ENCODE measurements at places on chromosomes 12 and 14.

DNA sequence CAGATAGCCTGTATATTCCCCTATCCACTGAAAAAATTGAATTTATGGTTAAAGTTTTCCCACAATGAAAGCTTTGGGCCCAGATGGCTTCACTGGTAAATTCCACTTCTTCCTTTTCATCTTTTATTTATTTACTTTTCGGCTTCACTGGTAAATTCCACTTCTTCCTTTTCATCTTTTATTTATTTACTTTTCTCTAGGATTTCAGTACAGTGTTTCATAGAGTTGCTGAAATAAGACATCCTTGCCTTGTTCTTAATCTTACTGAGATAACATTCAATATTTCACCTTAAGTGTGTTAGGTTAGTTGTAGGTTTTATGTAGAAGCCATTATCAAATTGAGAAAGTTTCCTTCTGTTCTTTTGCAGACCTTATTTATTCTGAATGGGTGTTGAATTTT lies 18.9 kb upstream of the KLRG1 start:
- DNase-seq, result no peak

DNA sequence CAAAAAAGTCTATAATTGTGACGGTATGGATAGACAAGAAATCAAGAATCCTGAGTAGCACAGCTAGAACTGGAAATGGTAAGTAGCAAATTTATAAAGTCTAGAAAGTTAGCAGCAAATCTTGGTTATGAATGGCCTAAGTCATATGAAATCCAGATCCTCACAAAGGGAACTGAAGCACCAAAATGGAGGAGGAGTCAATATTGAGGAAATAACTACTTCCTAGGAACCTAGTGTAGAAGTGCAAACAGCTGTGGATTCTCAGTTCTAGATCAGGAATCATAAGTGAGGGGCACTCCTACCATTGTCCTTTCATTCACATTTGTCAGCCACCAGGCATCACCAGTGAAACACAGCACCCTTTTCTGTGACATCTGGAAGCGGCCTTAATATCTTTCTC lies 202.2 kb upstream of the DCN start:
- no peak for DNase-seq

DNA sequence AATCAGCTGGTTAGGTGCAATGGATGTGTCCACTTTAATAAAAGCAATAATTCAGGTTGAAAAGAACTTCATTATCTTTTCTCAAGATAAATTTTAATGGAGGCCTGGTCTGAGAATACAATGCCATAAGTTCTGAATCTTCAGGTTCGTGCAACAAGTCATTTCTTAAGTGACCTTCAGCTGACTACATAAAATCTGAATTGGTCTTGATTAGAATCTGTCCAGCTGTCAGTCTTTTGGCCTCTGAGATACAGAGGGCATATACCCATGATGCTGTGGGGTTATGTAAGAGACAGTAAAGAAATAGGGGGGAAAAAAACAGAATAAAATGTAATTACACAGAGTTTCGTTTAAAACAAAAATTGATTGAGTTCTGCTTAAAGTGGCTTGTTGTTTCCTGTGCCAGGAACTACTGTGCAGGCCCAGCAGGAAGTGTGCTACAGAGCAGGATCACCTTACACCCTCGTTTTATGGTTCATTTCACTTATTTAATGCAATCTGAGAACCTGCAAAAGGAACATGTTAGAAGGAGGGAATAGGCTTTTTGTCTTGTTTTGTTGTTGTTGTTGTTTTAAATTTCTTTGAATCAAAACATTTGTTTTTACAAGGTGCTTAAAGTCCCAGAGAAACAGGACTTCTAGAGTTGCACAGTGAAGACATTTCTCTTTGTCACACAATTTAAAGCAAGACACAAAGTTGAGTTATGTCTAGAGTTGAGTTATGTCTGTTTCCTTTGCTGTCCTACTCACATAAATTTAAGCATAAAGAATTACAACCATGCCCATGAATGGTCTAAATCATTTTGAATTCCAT lies 64.2 kb downstream of the LGR5 start:
- no peak for DNase-seq

DNA sequence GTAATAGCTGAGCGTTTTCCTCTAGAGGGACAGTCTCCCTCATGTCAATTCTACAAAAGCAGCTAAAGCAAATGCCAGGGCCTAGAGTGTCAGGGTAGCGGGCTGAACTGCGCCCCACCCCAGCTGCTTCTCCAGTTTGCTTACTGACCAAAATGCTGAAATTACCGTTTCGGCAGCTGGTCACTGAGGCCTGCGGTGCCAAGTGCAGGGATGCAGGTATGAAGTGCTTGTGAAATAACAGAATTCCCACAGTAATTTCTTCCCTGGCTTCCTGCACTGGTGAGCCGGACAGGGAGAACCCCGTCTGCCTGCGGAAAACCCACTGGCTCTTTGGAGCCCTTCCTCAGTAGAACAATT lies 19.1 kb downstream of the PSMC1 start:
- DNase-seq, result no peak

GRCh38 chr14:27427796-27428195 lies 830.0 kb upstream of the NOVA1 start:
- DNase-seq, result no peak

GRCh38 chr12:52368508-52368907 lies 1.2 kb upstream of the KRT85 start:
- DNase-seq, result no peak

DNA sequence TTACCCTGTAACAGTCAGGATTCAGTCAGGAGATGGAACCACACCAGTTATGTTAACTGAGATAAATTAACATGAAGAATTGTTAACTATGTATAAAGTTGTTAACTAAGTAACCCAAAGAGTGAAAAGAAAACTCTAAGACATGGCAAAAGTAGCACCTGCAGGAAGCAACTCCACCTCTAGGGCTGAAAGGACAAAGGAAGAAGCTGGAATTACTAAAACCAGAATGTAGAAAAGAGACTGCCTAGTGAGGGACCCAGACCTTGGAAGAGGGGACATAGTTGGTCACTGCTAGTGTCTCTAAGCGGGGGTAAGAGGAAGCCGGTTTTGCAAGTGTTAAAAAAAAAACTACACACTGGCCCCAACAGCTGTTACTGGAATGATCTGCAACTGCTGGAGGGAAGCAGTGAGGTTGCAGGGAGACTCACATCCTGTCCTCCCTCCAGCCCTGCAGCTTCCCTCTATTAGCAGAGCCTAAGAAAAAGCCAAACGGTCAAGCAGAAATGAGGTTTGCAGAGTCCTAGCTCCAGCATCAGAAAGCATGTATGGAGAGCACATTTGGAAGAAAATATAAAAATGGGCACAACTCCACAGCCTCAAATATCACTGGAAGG lies 39.8 kb downstream of the GPR135 start:
- no peak for DNase-seq

DNA sequence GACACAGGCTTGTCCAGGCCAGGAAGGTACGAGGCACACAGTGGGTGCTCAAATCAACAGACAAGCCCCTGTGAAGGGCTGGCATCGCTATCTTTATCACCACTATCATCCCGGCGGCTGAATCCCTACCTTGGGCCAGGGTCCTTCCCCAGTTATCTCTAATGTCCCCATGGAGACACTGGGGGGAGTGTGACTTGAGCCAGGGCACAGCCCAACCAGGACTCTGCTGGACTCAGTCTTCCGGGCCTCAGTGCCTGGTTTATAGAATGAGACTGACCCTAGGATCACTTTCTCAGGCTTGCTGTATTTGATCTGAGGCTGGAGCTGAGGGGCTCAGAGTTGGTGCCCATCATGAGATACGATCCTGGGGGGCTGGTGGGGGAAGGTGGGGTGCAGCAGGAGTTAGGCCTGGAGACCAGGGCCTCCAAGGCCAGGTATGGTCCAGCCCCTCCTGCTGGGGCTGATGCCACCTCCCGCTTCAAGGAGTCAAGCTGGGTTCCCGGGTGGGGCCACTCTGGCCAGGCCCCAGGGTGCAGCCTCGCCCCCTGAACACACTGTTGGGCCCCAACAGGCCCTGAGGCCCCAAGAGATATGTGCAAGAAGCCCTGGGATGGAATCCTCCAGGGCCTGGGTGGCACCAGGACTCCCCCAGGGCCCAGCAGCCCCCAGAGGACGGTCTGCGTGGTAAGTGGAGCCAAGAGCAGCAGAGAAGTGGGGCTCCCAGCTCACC lies 11.8 kb downstream of the BEGAIN start:
- no peak for DNase-seq

GRCh38 chr14:54727929-54728328 lies 161.0 kb downstream of the SAMD4A start:
- no peak for DNase-seq

DNA sequence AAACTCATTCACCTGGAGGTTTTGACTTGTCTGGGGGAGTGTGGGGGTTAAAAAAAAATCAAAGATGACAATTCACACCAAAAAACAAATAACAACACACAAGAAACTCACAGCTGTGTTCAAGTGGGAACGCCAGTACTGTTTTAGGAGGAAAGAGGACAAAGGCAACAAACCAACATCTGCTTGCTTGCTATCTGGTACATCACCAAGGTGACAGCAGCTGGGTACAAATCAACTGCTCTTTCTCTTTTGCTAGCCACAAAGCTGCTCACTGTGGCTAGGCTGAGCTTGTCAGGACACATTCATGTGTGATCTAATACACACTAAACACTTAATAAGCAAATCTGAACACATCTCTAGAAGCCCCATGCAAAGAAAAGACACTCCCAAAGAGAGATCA lies 128.0 kb upstream of the RAP1B start:
- no peak for DNase-seq

DNA sequence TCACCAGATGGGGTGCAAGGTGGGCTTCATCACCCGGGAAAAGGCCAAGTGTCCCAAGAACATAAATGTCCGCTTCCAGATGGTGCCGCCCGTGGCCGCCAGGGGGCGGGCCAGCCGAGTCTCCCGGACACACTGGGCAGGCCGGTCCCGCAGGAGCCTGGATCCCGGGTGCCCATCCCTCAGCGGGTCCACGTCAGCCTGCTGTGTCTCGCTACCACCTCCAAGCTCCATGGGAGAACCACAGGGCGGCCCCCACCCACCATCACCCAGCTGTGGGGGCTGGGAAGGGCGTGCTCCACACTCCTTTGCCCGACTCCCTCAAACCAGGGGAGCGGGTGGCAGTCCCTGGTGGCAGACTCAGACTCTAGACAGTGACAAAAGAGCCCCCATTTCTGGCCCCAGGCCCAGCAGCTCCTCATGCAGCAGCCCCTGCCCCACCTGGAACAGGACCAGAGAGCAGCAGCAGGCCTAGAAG lies 22.0 kb upstream of the NUDT14 start:
- no peak for DNase-seq

DNA sequence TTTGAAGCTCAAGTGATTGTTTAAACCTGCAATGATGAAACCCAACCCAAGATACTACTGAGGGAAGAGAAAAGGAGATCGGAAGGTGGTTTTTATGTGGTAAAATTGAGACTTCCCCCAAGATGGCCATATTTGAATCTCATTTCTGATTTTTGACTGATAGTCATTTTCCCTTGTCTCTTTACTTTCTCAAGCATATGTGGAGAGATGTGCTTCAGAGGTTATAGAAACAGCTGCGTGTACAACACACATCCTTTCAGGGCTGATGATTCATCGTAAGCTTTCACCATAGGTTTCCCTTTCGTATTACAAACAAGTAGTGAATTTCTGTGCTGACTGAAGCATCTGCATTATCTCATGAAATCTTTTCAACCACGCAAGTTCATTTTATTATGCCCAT lies 276.2 kb downstream of the EMP1 start:
- no peak for DNase-seq

GRCh38 chr12:16606991-16607390 lies 1.0 kb upstream of the LMO3 start:
- DNase-seq, result no peak

DNA sequence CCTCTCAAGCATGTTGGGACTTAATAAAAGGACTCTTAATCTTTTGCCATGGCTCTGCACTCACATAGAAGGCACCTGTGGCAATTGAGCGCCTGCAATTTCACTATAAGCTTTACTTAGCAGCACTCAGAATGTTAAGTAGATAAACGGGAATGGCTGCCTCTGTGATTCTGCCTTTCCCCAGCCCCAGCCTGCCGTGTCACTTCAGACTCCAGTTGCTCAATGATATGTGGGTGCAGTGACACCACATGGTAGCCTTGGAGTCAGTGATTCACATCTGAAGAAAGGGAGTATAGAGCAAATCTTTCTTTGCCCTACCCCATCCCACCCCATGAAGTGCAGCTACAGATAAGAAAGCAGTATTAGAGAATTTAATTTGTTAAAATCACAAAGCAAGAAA lies 96.1 kb downstream of the ZFC3H1 start:
- DNase-seq, result no peak

- no peak for DNase-seq
These were observed 51.1 kb downstream of the SYNE3 start for GRCh38 chr14:95465358-95465757.

DNA sequence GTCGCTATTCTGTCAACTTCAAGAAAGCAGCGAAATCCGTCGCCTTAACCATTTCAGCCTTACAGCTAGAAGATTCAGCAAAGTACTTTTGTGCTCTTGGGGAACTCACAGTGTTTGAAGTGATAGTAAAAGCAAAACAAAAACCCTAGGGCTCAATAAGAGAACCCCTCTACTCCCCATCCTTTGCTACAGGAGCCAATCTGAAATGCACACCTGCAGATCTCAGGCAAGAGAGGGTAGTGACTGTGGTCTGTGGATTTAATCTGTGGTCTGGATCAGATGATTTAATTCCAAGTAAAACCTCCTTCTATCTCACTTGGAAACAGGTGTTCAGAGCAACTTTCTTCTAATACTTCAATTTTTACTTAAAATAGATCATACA lies 422.9 kb upstream of the OR4E1 start:
- no peak for DNase-seq

DNA sequence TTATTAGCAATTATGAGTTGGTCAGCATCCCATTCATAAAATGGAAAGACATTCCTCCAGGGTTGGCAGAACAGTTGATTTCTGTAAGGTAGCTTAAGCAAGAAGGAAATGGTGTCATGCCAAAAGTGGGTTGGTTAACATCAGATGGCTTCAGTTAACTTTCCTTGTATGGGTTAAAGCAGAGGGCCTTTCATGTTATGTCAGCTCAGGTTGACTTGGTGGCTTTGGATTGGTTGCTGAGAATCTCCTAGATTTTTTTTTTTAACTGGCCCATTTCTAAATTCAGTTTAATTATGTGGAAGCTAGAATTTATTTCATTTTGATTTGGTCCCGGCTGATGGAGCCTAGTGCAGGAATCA lies 87.8 kb downstream of the BBS10 start:
- DNase-seq, result no peak

- no peak for DNase-seq
These were observed 122.8 kb downstream of the AACS start for GRCh38 chr12:125187780-125188741.

GRCh38 chr14:77023001-77023996 lies 5.2 kb downstream of the IRF2BPL start:
- DNase-seq, result no peak

GRCh38 chr12:81610955-81611889 lies 147.9 kb downstream of the PPFIA2 start:
- DNase-seq, result no peak

DNA sequence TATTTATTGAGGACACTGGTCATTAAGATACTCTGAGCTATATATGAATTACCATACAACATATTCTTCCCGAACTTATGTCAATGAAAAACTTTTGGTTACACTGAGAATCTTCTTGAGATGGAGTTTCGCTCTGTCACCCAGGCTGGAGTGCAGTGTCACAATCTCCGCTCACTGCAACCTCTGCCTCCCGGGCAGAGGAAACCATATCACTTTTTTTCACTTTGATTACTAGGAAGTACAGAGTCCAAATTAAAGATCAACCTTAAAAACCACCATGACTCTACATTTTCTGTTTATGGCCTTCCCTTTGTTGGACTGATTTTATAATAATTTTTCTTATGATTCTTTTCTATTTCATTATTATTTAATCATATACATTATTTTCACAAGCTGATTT lies 336.5 kb downstream of the FSCB start:
- no peak for DNase-seq

Data from cortex of kidney (tissue), 1 donor.